Stimulated activated CD4-positive, alpha-beta T cell treated with anti-CD3 and anti-CD28 coated beads, Interleukin-2, amount 100 ng/mL, for 24 hours (primary cell): ENCODE measurements at places on chromosomes 2 and 18.

- DNase-seq = no peak
Measured at GRCh38 chr2:235931676-235932075, 236.5 kb downstream of the GBX2 start.

GRCh38 chr2:235727174-235727573 is 233.3 kb downstream of the AGAP1 start:
- DNase-seq = no peak

- DNase-seq = no peak
Measured at GRCh38 chr2:113795405-113795920, 39.0 kb upstream of the SLC35F5 start.

DNA sequence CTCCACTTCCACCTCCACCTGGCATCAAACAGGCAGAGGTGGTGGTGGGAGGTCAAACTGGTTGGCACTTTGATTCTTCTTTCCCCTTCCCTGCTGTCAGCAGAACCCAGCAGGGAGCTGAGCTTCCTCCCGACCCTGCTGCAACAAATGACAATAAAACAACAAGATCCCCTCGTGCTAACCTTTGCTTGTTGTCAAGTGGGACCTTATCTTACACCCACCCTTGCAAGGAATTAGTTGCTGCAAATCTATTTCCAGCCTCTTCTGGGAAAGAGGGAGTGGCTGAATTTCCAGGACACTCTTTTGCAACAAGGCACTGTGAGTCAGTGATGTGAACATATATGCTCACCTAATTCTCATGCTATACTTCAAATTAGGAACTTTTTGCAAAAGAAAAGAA is 655.1 kb downstream of the DSC3 start:
- no peak for DNase-seq

GRCh38 chr2:132667706-132668105 is 2.3 kb downstream of the LYPD1 start:
- DNase-seq = no peak

- DNase-seq = no peak
Measured at GRCh38 chr2:56191617-56192016, 7.8 kb downstream of the CCDC85A start.

DNA sequence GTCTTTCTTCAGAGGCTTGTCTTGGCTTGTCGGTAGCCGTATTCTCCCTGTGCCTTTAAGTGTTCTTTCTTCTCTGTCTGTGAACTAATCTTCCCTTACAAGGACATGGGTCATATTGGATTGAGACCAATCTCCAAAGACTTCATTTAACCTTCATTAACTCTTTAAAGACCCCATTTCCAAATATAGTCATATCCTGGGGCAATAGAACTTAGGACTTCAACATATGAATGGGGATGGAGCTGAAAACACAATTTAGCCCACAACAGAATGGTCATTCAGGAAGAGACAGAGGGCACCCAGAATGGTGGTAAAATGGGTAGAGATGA is 82.1 kb upstream of the TANK start:
- no peak for DNase-seq

GRCh38 chr2:160505256-160505655 is 11.6 kb upstream of the RBMS1 start:
- no peak for DNase-seq

DNA sequence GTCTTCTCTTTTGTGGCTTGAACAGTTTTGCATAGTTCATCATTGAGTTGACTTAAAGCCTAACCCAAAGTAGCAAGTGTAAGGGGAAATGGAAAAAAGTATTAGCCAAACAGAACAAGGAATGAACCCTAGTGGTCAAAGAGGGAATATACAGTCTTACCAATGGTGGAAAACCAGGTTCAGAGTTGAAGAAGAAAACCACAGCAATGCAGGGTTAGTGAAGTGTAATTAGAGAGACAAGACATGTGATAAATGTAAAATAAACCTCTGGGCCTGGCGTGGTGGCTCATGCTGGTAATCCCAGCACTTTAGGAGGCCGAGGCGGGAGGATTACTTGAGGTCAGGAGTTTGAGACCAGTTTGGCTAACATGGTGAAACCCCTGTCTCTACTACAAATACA is 2.4 kb downstream of the TTN start:
- no peak for DNase-seq

DNA sequence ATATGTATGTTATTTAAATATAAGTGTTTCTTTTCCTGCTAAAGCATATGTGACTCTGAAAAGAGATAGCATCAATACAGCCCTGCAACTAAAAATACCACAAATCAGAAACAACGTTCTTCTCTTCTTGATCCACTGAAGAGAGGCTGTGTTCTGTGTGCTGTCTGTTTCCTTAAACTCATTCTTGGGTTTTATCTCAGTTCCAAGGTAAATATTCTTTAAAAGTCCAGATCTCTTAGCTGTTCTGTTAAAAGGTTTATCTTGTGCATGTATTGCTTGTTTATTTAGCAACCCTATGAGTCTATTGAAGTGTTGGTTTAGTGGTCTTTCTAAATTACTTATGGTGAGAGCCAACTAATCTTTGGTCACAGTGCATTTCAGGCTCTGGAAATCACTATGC is 173.3 kb upstream of the NT5C1B start:
- DNase-seq = no peak

DNA sequence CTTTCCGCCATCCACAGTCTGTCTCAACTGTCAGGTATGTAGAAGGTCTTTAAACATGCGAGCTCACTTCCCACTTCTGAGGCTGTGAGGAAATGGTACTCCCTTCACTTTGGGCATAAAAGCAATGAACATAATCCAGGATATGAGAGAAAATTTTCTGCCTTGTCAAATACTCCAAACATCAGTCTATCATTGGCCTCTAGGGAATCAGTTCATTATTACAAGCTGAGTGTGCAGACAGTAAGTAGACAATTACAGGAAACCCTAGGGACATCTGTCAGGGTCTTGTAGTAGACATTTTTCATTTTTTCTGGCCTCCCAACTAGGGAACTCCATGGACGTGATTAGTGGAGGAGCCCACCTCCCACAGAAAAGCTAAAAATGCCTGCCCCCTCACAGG is 13.6 kb upstream of the APCDD1 start:
- DNase-seq = no peak

DNA sequence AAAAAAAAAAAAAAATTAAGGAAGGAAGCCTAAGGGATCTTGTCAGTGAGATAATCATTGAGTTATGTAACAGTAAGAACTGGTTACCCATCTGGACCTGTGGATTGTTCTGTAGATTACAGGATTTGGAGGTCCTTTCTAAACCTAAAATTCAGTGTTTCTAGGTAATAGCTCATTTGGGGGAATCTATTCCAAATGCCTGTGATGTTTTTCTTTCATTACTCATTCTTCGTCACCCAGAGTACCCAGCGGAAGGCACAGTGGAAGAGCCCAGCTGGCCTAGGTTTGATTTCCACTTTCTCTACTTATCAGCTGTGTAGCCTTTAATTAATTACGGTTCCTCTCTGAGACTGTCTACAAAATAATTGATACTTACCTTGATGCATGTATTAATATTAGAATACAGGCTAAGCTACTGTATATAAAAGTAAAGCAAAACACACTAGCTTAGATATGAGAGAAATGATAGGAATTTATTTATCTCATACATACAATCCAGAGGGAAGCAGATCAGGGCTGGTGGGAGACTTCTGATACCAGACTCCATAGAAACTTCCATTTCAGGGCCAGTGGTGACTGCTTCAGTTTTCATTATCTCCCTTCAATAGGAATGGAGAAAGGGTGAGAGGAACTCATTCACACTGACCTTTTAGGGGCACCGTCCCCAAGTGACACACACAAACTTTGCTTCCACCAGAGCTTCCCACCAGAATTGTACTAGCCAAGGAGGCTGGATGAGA is 115.8 kb upstream of the NOSTRIN start:
- DNase-seq = no peak

DNA sequence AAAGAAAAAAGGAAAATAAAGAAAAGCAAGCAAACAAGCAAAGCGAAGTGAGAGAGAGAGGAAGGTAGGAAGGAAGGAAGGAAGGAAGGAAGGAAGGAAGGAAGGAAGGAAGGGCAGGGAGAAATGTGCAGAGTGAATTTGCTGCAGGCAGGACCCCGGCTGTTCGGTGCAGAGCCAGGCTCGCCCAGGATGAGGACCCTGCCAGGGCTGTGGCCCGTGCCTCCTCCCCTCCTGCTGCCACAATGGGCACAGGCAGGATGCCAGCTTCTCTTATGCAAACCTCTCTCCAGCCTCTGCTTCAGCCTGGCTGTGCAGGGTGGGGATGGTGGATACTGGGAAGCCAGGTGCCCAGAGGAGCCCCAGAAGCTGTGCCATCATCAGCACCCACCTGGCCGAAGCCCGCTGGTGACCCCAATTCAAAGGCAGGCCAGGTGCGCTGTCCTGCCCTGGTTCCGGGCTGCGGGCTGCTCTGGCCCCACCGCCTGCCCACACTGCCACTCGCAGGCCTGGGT is 3.2 kb downstream of the GPR17 start:
- DNase-seq = no peak

GRCh38 chr2:154710685-154711084 is 12.2 kb downstream of the KCNJ3 start:
- DNase-seq = no peak

DNA sequence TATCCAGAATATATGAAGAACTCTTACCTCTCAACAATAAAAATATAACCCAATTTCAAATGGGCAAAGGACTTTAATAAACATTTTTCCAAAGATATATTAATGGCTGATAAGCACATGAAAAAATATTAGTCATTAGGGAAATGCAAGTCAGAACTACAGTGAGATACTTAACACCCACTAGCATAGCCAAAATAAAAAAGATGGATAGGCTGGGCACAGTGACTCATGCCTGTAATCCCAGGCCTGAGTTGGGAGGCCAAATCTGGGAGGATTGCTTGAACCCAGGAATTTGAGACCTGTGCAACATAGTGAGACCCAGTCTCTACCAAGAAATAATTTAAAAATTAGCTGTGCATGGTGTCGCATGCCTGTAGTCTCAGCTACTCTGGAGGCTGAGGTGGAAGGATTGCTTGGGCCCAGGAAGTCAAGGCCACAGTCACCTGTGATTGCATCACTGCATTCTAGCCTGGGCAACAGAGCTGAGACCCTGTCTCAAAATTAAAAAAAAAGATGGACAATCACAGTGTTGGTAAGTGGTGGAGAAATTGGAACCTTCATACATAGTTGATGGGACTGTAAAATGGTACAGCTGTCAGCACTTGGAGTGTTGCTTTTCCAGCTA is 25.1 kb downstream of the MARCHF7 start:
- no peak for DNase-seq

DNA sequence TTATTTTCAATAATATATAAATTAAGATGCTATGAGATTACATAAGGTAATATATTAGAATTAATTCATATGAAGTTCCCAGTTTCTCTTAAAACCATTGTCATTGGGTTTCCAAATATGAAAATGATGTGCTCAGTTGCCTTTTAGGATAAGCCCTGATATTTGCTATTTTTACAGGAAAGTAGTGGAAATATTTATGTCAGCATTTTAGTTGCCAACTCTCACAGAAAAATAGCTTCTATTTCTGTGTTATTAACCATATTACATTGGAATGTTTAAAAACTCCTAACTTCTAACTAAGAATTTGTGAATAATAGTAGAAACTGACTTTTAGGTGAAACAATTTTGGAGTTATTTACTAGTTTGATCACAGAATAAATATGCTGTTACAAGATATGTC is 74.0 kb downstream of the TMX3 start:
- no peak for DNase-seq

GRCh38 chr2:239159476-239159911 is 241.3 kb downstream of the HDAC4 start:
- DNase-seq = no peak

DNA sequence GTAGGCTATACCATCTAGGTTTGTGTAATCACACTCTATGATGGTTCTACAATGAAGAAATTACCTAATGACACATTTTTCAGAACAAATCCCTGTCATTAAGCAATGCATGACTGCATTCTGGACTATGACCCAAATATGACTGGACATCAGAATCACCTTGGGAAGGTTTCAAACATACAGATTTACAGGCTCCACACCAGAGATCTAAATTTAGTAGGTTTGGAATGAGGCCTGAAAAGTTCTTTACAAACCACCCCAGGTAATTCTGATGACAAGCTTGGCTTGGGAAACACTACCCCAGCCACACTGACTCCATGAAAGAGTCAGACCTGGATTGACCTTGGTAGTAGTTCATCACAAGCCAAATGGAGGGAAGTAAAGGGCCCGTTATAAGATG is 52.2 kb upstream of the NFE2L2 start:
- DNase-seq = no peak

DNA sequence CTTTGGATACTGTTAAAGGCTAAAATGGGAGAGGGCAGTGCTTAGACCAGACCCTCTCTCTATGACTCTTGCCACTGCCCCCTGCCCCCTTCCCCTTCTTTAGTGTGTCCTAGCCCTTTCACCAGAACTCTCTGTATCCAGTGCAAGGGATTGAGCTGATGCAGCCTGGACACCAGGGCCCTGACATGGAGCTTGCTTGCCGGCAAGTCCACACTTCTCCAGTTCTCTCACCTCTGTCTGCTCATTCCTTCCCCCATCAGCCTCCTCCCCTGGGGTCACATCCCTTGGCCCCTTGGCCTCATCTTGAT is 1.5 kb upstream of the WNT6 start:
- no peak for DNase-seq

DNA sequence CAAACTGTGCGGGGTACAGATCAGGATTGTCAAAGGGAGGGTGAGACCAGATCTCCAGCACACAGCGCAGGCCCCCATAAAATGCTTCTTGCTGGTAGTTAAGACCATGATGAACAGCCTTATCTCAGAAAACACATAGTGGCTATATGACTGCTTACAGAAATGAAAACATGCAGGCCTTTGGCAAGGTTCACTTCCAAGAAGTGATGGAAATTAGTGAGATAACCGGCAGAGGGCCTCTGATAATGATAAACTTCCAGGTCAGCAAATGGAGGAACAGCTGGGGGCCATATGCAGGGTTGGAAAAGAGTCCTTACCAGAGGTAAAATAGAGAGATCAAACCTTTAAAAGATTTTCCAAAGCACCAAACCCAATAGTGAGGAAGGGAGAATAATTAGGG is 46.6 kb downstream of the CFAP221 start:
- no peak for DNase-seq

DNA sequence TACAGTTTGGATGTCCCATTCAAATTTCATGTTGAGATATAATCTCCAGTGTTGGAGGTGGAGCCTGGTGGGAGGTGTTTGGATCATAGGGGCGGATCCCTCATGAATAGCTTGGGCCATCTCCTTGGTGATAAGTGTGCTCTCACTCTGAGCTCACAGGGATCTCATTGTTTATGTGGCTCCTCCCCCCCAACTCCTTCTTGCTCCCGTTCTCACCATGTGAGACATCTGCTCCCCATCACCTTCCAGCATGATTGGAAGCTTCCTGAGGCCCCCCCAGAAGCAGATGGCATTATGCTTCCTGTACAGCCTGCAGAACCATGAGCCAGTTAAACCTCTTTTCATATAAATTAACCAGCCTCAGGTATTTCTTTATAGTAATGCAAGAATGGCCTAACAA is 3.0 kb upstream of the INPP1 start:
- DNase-seq = no peak

DNA sequence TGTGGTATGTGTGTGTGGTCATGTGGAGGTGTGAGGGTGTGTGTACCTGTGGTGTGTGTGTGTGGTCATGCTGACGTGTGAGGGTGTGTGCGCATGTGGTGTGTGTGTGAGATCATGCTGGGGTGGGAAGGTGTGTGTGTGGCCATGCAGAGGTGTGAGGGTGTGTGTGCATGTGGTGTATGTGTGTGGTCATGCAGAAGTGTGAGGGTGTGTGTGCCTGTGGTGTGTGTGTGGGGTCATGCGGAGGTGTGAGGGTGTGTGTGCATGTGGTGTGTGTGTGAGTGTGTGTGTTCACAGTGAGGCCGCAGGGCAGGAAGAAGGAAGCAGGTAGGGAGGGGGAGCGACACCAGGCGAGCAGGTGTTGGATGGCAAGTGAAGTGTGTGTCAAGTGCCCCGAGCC is 259.0 kb downstream of the LOXHD1 start:
- DNase-seq = no peak
